NB4 (cell line): ENCODE measurements at places on chromosomes 7 and 10.

GRCh38 chr7:41773756-41774155, 70.9 kb upstream of the INHBA start:
- DNase-seq: no peak

- DNase-seq: no peak
Measured at GRCh38 chr7:34523226-34523918, 134.6 kb upstream of the NPSR1 start.

- DNase-seq: no peak
Measured at GRCh38 chr10:32419615-32420014, 26.3 kb upstream of the CCDC7 start.

DNA sequence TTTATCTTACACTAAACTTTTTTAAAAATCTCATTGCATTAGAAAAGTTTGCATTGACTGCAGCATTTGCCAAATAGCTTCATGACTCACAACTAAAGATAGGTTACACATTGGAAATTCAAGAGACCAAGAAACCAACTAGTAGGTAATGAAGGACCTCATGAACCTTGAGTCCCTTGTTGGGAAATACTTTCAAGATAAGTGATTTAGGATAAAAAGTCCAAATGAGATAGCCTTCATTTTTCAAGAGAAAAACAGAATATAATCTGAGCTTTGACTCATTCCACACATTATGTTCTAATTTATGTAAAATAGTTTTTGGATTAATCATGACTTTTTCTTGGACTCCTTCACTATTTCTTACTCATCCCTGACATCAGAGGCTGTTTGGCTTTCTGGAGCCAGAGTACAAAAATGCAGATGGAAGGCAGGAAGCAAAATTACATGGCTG, 13.1 kb upstream of the LIPF start:
- no peak for DNase-seq

DNA sequence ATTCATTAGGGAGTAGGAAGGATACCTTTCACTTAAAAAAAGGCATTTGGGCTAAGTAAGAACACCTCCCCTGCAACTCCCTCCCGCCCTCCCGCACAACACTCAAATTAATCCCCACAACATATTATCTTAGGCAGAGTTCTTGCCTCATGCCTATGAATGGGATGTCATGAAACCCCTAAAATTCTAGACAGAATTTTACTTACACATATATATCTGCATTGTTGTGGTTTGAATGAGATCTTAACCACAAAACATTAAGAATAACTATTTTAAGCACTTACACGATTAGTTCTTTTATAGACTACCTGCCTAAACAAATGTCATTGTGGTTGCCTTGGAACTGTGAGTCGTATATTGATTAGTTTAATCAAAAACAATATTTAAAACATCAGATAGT, 4.5 kb upstream of the ITGB1 start:
- DNase-seq: peak; percentile 25
